Stimulated activated CD4-positive, alpha-beta T cell treated with anti-CD3 and anti-CD28 coated beads, Interleukin-2, amount 100 ng/mL, for 48 hours (primary cell): ENCODE measurements at places on chromosomes 11 and 22.

- no peak for DNase-seq
These were observed 103.0 kb downstream of the KCNQ1 start for GRCh38 chr11:2547806-2548205.

- DNase-seq: no peak
These were observed 82.8 kb downstream of the FBXO7 start for GRCh38 chr22:32557444-32557843.

- no peak for DNase-seq
These were observed 3.7 kb downstream of the MAFF start for GRCh38 chr22:38205261-38206128.

DNA sequence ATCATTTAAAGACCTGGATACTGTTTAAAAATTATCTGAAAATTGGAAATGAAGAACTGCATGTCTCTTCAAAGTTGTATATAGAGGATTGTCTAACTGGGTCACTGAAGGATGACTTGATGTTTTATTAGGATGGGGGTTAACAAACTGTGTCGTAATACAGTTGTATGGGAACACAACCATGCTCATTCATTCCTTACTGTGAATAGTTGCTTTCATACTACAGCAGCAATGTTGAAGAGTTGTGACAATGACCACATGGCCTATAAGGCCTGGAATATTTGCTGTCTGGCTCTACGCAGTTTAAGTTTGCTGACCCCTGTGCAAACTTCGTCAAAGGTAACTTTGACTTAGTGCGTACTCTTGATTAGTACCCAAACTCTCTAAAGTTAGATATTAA, 38.4 kb downstream of the FDX1 start:
- no peak for DNase-seq

- no peak for DNase-seq
These were observed 158.7 kb upstream of the SYT13 start for GRCh38 chr11:45444796-45445195.

GRCh38 chr11:66475349-66476172, 4.7 kb upstream of the DPP3 start:
- no peak for DNase-seq
